Non-pigmented ciliary epithelial cell (primary cell): ENCODE measurements at places on chromosomes 7 and 10.

DNA sequence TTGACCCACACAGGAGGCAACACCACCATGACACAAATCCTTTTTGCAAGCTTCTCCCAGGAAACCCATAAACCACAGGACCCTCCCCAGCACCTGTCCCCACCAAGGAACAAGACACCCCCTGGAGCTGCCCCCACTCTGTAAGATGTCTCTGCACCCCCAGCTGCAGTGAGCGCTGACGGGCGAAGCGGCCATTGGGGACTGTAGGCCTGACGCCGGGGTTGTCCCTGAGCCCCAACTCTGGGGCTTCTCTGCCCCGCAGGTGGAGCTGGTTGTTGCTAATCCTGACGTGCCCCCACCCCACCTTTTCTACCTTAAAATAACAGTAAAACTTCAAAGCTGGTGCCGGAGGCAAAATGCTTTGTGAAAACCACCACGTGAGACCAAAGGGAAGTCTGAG, 94.7 kb upstream of the PPP2R2D start:
- no peak for DNase-seq

- DNase-seq, result no peak
Observed at GRCh38 chr10:7817984-7818294, 366 bp upstream of the TAF3 start.

DNA sequence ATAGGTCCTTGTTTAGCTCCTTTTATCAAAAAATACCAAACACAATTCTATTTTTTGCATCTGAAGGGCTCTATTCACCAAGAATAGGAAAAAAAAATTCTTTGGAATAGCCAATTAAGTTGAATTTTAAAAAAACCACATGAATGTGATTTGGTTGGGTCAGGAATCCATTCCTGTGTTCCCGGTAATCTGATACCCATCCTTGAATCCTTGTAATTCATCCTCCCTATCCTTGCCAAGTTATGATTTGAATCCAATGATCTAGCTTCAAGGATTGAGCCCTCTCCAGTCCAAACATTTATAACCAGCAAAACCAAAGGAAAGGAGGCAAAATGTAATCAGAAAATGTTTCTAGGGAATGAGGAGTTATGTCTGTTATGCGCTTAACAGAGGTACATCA, 86.6 kb downstream of the CFAP58 start:
- DNase-seq, result no peak

DNA sequence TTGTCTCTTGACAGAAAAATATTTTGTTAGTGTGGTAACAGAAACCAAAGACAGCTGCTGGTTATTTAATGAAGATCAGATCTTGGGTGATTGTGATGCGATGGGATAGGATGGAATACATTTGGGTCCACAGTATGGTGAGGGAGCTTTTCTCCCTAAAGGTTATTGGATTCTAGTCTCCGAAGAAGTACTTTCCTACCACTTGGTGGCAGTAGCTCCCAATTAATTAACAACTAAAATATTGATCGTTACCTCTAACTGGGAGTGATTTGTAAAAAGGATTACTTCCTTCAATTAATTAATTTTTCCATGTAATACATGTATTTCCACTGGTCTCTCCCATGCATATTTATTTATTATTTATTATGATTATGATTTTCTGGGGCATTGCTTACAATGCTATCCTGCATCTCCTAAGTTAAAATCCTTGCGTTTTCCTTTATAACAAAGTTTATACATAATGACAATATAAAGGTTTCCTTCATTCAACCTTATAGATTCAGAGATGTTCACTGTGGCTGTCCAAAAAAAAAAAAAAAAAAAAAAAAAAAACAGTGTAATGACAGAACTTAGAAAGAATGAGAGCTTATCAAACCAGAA, 25.6 kb downstream of the TMEM196 start:
- DNase-seq, result no peak

DNA sequence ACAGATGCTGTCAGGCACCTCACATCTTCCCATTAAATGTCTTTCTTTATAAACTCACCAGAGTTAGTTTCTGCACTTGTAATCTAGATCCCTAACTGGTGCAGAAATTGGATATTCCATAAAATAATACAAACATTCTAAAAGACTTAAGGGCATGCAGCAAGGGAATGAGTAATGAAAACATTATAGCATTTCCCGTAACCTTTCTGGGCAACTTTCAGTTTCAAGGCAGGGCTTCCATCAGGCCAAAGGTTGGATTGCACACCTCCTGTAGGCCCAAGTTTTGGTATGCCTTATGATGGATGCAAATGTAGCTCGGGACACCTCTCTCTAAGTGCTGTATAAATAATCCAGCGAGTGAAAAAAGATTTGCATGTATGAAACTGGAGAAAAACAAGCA, 129.9 kb upstream of the LYZL2 start:
- no peak for DNase-seq

DNA sequence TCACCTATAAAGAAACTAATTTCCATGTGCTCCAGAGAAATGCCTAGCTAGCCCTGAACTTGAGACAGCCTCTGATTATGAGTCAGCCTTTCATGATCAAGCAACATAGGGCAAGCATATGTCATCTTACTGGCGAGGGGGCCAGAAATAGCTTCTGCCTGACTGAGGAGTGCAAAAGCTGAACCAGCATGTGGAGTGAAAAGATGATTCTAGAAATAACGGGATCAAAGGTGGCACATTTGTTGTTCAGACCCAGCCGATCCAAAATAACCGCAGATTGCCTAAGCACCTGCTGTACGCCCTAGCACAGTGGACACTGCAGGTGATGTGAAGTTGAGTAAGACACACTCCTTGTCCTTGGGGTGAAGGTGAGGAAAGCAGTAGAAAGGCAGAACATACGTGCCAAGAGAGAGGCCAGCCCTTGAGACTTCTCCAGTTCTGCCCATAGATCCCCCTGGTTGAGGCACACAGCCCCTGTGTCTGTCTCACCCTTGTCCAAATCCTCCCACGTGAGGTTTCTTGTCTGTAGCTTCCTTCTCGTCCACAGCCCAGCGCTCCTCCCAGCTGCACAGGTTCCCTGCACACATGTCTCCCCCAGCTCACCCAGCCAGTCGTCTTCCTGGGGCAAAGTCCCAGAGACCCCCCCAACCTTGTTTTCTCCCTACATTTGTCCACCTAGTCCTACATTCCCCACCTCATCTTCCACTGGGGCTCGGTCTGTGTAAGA, 2.8 kb upstream of the BCL7B start:
- peak; percentile 76 for DNase-seq

- no peak for DNase-seq
Observed at GRCh38 chr10:81036257-81036656, 498.6 kb downstream of the SH2D4B start.

- DNase-seq, result no peak
Observed at GRCh38 chr10:716821-717220, 27.4 kb upstream of the DIP2C start.

DNA sequence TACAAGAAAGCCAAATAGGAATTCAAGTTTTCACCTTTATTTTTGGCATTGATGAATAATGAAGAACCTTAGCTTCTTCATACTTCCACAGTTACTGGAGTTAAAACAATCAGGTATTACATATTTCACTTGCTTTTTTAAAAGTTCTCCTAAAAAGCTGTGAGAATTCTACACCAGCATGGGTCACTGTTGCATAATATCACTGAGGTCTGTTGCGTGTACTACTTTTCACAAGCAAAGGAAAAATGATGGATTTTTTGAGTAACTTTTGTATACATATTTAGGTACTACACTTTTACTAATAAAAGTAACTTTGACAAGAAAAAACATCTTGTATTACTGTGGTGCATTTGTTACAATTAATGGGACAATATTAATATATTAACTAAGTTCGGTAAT, 15.2 kb downstream of the FAM24B start:
- DNase-seq, result no peak

- no peak for DNase-seq
Observed at GRCh38 chr7:16753932-16754855, 639 bp downstream of the TSPAN13 start.

DNA sequence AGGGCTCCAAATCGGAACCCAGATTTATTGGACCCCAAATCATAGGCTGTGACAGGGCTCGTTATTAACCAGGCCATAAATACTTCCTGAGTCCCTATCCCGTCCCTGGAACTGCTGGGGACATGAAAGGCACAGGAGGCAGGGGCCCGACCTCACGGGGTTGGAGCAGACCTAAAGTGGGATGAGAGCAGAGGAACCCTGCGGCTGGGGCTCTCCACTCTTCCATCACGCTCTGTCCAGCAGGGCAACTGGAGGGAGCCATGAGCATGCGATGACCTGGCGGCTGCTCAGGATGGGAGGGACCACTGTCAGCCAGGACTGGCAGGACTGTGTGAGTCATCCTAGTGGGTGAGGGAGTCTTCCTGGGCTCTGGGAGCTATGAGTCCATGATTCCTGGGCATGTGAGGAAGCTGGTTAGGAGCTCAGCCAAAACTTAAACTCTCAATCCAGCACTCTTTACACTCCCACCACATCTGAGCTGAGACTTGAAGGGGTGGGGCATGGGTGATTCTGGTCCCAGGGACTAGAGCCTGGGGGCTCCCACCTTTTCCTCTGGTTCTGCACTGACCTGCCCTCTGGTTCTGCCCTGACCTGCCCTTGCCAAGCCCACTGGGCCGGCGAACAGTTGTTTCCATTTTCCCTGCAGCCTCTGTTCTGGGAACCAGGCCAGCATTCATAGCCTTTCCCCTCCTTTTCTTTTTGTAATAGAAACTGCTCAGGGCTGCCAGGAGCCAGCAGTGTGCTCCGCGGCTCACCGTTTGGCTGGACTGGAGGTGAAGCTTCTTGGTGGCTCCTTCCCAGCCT, 47.1 kb downstream of the SYPL1 start:
- peak; percentile 47 for DNase-seq

DNA sequence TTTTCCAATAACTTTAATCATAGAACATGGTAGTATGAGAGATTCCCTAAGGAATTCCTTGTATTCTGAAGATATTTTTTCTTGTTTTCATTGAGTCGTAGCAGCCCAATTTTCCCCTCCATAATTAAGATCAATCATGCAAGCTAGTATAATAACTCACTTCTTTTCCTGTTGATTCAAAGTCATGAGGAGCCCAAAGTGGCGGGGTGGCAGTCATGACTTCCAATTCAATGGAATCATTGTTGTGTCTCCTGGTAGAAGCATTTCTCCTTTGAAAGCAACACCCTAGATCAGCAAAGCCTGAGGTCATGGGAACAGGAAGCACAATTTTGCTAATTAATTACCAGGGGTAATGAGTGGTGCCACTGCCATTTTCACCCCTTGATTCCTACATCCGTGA, 77.6 kb upstream of the MAGI2 start:
- DNase-seq, result no peak

DNA sequence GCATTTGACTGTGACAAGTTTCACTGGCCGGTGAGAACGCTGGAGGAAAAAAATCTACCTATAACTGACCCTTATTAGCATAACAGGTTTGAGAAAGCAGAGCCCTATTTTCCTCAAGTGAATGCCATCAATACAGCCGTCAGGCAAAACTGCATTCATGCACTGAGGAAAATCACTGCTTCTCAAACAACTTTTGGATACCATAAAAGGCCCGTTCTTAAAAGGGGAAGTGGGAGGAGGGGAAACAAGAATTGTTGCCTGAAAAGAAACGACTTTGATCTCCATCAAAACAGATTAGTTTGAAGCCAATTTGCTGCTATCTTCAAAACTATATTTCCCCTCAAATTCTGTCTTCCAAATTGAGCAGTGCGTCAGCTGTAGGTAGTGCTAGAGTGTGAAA, 670.6 kb downstream of the PCDH15 start:
- no peak for DNase-seq

- DNase-seq, result no peak
Observed at GRCh38 chr7:100435401-100436304, 644 bp downstream of the PPP1R35 start.

DNA sequence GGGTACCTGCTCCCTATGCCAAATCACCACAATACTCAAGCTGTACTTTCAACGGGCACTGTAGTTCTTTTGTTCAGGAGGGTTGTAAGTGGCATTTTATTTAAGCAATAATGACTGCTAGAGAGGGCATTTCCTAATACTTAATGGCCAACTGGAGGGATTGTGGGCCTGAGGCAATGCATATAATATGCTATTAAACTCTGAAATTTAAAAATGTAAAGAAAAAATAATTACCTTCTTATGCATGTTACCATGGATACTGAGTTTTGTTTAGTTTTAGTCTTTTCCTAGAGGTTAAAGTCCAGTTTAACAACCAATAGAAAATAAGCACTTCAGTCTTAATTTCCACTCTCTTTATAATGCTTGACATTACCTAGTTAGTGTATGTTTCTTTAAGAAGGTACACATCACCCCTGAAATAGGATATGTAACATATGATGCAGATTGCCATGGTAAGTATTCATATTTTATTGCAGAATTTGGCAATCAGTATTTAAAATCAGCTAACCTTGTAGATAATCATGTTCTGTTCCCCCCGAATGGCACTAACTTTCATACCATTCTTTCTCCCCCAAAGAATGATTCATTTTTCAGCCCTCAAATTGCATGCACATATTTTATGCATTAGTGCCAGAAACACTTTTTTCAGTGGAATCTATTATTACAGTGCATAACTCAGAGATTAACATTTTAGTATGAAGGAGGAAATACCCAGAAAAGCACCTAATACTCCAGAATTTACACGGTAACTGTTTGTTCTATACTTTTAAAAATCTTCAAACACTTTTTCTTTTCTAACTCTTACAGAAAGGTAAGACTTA, 90.3 kb upstream of the ZNF438 start:
- no peak for DNase-seq

GRCh38 chr7:113338071-113338696, 219.8 kb upstream of the SMIM30 start:
- DNase-seq, result no peak

DNA sequence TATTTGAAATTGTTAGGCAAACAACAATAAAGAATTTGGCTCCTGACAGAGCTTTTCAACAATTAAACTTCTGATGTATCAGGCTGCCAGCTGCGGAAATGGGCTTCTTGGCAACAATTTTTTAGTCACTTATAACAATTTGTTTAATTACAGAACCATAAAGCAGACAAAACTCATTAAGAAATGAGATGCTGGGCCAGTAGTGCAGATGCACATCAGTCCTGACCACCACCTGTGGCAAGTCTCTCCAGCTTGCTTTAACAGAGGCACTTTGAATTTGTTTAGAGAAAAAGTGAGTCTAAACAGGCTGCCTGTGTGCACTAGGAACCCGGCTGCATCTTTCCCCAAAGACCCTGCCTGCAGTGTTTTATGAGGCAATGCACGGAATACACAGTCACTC, 1124.4 kb downstream of the NXPH1 start:
- DNase-seq, result no peak

- no peak for DNase-seq
Observed at GRCh38 chr7:8064828-8065227, 96.2 kb downstream of the GLCCI1 start.

DNA sequence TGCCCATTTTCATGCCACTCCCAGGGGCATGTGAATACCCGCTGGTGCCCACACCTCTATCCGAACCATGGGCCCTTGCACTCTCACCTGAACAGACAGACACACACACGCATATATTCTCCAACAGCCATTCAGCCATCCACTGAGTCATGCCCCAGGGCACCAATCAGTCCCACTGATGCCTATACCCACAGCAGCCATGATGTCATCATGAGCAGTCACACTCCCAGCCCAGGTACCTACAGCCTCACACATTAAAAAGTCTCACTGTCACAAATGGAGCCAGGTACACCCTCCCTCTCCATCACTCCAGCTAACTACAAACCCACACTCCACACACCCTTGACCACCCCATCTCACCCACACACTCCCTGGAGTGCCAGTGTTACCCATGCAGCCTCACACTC, 12.2 kb downstream of the VSIR start:
- no peak for DNase-seq

- DNase-seq, result peak; percentile 61
Observed at GRCh38 chr10:61779950-61780659, 117.4 kb downstream of the CABCOCO1 start.

- DNase-seq, result no peak
Observed at GRCh38 chr10:52100011-52100547, 214.0 kb upstream of the DKK1 start.
